ENCODE measurements at places on chromosomes 7 and 10. TPM values are rescaled to one million over a fixed set of nuclear protein-coding genes. Genes with fewer than 3 reads are reported as not detected.

- no peak for DNase-seq
Measured at GRCh38 chr7:140915935-140916555, 8.7 kb downstream of the BRAF start.

DNA sequence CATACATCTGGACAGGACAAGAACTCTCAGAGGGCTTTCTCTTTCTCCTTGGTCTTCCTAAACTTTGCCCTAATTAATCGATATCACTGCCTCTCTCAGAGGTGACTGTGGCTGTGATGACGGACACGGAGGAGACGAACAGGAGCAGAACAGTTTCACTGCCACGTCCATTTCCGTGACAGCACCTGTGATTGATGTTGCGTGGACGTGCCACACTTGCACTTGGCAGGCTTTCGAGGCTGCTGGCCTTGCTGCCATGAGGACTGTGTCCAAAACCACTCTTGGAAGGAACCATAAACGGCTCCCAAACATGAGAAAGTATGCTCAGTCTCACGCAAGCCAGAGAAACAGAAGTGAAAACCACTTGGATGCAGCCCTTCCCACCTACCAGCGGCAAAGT is 308.1 kb downstream of the DNAJB6 start:
- DNase-seq = no peak

- DNase-seq = no peak
Measured at GRCh38 chr7:133132906-133133305, 51.0 kb upstream of the CHCHD3 start.

- peak; percentile 68 for DNase-seq
Measured at GRCh38 chr10:91798649-91799611, 704 bp downstream of the TNKS2 start.

The DOCK1 gene
- total RNA-seq = 99.7 TPM

The ZNF488 gene
- 0.71 TPM for total RNA-seq

The PNLIPRP3 gene
- total RNA-seq = not detected

DNA sequence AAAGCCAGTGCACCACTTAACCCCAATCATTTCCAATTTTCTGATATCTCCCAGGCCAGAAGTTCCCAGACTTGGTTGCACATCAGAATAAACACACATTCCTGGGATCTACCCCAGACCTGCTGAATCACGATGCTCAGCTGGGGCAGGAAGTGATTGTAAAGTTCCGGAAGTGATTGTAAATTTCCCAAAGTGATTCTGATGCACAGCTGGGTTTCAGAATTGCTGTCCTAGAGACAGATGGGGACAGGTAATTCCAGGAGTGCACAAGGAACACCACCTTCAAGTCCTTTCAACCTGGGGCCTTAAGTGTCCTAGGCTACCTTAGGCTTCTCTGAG is 104.2 kb upstream of the EEPD1 start:
- DNase-seq = no peak

DNA sequence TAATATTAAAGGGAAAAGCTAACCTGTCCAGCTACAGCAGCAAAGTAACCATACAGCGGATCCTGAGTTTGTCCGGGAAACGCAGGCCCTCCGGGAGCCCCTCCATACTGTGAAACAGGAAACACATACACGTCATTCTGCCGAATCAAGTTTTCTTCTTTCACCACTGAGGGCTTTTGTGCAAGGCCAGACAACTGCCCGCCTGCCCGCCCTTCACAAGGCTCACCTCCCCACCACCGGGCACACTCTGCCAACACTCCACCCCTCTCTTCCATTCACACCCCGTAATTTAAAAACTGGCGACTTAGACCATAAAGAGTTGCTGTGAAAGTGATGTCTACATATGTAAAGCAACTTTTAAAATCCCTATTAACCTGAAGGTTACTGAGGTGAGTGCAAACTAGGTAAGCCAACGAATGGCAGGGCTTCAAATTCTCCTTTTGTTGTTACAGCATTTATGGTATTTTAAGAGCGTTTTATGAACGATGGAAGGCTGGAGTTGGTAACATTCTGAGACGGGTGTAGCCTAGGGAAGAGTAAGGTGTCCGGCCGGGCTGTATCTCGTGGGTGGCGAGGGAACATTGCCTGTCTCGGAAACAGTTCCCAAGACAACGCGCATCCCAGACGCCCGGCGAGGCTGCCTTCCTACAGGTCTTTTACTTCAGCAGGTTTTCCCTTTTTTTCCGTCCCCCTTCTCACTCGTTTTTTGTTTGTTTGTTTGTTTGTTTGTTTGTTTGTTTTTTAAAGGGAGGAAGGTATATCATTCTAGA is 817 bp downstream of the SRI start:
- peak; percentile 63 for DNase-seq

GRCh38 chr10:119216127-119216526 is 8.8 kb downstream of the GRK5 start:
- no peak for DNase-seq

The SPDYE2B gene
- total RNA-seq = not detected

DNA sequence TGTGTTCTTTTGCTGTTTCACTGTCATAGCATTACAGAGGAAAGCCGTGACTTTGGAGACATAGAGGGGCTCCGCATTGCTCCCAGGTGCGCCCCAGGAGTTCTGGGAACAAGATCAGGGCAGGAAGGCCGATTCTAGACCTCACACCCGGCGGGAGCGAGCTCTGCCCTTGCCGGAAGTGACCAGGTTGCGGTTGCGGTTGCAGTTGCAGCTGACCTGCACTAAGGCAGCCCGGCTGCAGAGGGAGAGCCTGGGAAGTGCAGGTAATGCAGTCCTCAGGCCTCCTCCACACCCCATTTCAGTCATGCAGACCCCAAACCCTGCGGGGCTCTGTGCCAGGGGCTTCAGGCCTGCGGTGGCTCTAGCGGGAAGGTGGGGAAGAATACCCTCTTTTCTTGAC is 130.0 kb upstream of the LANCL2 start:
- DNase-seq = no peak

- DNase-seq = no peak
Measured at GRCh38 chr7:32140210-32140939, 70.2 kb upstream of the PDE1C start.

The OR2A5 gene
- not detected for total RNA-seq

GRCh38 chr7:67678419-67678818 is 681.8 kb downstream of the TYW1 start:
- no peak for DNase-seq

The CRYGN gene
- 3.9 TPM for total RNA-seq

The PPP1R9A gene
- total RNA-seq = 47.9 TPM

DNA sequence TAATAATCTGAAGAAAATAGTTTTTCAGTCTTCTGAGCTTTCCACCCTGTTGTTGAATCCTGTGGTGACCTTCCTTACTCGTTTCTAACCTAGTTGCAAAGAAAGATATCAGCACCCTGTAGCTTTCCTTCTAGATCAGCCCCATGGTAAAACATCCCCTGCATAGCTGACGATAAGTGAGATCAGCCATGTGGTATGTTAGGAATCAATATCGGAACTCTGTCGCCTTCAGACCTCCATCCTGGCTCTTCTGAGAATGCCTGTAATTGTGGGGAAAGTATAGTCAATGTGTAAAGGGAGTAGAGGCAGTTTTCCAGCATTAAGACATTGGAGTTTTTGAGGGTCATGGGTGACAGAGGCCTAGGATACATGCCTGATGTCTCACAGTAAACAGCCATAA is 151.8 kb downstream of the LRRC4 start:
- no peak for DNase-seq

GRCh38 chr10:77911535-77912123 is 14.9 kb downstream of the DLG5 start:
- DNase-seq = no peak

- DNase-seq = no peak
Measured at GRCh38 chr10:90480466-90480865, 377.4 kb downstream of the HTR7 start.

DNA sequence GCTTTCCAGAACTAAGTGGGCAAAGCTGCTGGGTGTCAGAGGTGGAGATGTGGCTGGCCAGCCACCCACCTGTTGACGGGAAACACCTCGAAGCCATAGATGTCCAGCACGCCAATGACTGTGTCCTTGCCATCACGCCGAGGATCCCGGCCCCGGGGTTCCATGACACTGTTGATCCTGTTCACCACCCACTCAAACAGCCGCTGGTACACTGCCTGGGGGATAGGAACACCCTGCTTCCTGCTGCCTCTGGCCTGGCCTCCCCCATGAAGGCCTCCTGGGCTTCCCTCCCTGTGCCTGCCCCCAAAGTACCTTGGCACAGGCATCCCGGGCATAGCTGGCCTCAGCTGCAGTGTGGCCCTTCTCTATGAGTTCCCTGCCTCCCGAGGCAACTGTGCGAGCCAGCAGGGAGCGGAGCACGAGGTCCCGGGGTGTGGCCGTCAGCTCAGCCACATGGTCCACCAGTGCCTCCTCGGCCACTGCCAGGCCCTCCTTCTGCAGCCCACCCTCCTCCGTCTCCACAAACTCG is 8.2 kb downstream of the MYO1G start:
- DNase-seq = peak; percentile 49

The ARMC3 gene
- 0.18 TPM for total RNA-seq

DNA sequence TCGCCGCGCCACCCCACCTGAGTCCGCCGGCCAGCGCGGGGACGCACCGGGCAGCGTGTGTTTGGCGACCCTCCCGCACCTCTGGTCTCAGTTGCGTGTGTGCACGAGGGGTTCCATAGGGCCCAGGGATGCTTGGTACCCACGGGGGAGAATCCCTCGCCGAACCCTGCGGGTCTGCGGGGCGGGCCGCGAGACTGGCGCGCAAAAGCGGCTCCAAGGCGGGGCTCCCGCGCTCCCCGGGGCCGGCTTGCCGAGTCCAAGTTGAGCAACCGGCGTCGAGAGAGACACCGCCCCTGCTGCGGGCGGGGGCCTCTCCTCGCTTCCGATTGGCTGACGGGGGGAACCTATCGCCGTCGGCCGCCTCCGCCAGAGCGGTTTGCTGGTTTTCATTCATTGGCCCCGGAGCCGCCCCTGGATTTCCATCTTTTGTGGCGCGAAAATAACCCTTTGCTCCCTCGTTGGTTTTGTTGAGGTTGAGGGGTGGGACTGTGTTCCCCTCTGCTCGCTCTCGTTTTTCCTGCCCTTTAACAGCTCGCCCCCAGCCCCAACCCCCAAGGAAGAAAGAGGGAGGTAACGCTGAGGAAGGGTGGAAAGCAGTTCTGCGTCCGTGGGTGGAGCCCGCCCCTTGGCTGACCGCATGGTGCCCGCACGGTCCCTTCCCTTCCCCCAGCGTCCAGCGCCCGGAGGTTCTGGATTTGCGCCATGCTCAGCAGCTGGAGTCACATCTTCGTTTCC is 4.0 kb upstream of the IGF2BP3 start:
- DNase-seq = peak; percentile 80

GRCh38 chr10:90857635-90858460 is at the start of gene HTR7:
Gene HTR7 (minus strand): TSS chr10:90858039. CDS start chr10:90857671, 368 bp downstream.
- DNase-seq = peak; percentile 76

DNA sequence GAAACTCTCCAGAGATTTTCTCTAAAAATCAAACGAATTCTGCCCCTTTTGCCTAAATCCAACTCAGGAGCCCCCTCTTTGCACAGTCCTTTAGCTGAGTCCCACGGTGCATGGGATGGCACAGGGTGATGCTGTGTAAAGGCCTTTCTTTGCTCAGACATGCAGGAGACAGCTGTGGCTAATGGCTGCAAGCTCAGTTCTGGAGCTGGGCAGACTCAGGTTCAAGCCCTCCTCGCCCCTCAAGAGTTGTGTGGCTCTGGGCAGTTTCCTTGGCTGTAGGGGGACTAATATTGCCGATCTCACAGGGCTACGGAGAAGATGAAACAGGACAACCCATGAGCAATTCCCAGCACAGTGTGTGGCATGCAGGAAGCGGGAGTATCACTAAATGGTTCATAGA is 42.6 kb downstream of the CLEC2L start:
- no peak for DNase-seq

The ZC3HAV1L gene
- total RNA-seq = 19.7 TPM

DNA sequence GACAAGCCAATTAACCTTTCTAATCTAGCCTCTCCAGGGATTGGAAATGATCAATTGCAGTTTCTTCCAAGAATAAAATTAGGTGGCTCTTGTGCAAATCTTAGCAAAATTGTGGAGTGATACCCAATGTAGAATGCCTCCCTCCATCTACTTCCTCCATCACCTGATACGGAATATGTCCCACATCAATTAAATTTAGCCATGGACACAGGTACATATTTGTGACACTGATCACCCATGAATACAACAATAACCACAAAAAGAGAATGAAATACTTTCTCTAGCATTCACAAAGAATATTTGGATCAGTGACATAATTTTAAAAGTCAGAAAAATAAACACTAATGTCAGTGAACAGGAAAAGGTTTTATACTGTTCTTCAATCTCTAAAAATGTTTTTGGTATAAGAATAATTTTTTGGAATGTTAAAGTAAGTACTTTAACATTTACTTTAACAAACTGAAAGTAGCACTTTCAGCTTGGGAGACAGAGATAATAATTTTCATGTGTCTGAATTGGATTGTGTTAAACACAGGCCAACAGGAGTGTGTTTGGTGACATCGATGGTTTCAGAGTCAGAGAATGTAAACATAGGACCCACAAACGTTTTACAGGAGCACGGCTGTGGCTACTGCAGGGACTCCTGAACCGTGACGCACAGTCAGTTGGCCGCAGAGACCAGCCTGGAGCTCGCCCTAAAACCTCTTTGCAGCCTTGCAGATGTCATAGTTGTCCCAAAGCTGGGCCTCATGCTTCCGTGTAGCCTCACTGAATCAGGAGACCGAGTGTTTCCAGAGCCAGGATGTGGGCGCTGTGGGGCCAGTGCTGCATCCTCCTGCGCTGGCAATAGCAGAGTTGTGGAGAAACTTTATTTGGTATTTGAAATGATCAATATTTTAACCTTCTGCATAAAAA is 7.2 kb downstream of the RBM20 start:
- DNase-seq = no peak

DNA sequence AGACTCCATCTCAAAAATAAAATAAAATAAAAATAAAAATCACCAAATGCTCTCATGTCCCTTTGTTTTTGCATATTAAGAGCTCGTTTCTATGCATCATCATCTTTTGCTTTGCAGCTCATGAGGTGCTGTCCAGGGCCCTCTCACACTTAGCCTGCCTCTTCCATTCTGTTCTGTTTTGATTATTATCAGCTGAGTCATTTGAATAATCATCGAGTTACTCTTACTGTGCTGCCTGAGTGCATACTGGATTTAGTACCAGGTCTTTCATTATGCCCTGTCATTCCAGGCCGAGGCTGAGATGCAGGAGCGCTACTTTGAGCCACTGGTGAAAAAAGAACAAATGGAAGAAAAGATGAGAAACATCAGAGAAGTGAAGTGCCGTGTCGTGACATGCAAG is 33.0 kb downstream of the UCMA start:
- DNase-seq = no peak

GRCh38 chr10:10327934-10328333 is 689.7 kb upstream of the CELF2 start:
- DNase-seq = no peak

DNA sequence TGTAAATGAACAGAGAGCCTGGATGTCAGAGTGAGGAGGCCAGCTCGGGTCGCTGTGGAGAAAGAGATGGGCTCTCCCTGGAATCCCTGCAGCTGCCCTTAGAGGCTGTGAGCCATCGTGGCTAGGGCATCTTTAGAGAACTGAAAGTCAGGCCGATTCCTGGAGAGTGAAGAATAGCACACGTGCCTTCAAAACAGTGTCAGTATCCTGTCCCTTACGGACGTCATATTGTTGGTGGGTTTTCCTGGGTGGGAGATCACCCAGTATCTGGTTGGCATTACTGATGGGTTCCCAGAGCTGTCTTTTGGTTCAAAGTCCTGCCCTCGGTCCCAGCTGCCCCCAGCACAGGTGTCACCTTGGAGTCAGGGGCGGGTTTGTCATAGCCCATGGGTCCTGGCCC is 25.3 kb downstream of the IKZF1 start:
- no peak for DNase-seq

Measured in sciatic nerve (tissue), 2 donors.